Stimulated activated CD4-positive, alpha-beta T cell treated with anti-CD3 and anti-CD28 coated beads, TNF-alpha, amount 100 ng/mL, for 1 hour (primary cell): ENCODE measurements at places on chromosomes 13 and 19.

DNA sequence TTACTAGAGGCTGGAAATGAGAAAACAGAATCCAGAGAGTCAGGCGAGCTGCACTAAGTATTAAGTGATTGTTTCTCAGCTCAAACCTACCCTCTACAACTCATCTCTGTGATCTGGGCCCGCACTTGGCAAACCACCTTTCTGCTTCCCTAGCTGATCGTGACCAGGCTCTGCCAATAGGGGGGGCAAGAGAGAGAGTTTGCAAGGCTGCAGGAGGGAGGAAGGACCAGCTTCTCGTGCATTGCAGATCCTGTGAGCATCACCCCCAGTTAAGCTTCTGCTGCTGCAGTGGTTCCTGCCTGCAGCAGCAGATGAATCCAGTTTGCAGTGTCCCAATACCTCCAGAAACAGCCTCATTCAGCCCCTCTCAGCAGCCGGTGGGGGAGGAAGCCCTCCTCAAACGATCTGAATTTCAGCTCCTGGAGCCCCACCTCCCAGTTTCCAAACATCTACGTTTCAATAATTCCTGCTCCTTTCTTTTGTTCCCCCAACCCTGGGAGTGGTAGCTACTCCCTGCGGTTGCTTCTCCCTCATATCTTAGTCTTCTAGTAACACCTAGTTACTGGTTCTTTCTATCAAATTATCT lies 20.0 kb downstream of the XRCC1 start:
- peak; percentile 66 for DNase-seq

- no peak for DNase-seq
Measured at GRCh38 chr19:6847828-6848200, 39.6 kb upstream of the ADGRE1 start.

- no peak for DNase-seq
Measured at GRCh38 chr19:18449552-18449951, 11.6 kb upstream of the ISYNA1 start.

GRCh38 chr13:36998624-36999041 lies 507 bp downstream of the ALG5 start:
- DNase-seq, result no peak

GRCh38 chr13:77065461-77066147 lies 38.6 kb upstream of the FBXL3 start:
- no peak for DNase-seq

DNA sequence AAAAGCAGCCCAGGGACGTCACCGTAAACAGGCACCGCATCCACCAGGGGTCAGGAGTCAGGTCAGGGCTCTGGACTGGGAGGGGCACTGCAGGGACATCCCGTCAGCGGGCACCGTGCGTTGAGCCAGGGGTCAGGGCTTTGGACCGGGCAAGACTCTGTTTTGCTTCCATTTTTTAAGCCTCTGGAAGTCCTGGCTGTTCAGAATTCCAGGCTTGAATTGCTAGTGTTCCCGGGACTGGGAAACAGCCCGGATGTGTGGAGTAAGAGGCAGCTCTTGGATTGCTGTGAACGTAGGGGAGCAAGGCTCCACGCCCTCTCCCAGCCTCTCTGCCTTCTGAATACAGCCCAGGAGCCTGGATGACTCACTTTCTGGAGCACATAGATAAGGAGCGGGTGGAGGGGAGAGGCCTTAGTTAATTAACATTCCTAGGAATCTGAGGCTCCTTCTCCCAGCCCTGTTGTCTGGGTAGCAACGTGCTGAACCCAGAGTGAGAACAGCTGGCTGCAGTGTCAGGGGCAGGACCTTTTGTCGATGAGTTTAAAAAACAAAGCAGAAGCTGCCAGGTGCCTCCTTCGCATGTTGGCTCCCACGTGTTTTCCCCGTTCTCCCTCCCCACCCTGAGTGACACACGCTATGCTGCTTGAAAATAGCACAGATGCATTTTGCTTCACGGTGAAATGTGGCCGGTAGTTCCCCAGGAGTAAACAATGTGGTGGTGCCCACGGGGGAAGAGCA lies 21.9 kb downstream of the ATP11A start:
- DNase-seq, result no peak

DNA sequence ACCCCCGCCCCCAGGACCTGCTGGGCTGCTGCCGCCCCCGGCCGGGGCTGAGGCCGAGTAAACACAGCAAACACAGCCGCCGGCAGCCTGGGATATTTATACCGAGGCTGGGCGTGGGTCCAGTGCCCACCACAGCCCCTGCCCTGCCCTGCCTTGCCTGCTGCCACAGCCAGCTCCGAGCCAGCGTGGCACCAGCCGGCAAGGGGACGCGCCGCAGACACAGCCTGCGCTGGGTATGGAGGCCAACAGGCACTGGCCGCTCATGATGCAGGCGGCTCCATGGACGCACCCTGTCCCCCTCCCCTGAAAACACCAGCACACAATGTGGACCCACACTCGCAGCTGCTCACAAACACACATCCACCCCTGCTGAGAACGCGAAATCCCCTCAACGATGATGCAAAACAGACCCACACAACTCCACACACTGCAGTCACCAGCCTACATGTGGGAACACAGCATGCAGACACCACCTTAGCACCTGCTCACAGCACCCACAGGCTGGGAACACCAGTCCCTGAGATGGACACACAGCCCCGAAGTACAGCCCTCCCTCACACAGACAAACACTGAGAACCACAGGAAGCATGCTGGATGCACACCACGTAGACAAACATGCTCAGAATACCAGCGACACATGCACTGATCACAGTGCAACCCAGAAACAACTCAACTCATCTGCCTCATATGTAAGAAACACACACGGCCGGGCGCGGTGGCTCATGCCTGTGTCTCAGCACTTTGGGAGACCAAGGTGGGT lies 16.2 kb downstream of the CCDC97 start:
- DNase-seq, result no peak

GRCh38 chr19:33175886-33176669 lies 18.1 kb upstream of the LRP3 start:
- no peak for DNase-seq

GRCh38 chr19:54684527-54684926 lies 21.7 kb downstream of the LILRB4 start:
- DNase-seq, result no peak

DNA sequence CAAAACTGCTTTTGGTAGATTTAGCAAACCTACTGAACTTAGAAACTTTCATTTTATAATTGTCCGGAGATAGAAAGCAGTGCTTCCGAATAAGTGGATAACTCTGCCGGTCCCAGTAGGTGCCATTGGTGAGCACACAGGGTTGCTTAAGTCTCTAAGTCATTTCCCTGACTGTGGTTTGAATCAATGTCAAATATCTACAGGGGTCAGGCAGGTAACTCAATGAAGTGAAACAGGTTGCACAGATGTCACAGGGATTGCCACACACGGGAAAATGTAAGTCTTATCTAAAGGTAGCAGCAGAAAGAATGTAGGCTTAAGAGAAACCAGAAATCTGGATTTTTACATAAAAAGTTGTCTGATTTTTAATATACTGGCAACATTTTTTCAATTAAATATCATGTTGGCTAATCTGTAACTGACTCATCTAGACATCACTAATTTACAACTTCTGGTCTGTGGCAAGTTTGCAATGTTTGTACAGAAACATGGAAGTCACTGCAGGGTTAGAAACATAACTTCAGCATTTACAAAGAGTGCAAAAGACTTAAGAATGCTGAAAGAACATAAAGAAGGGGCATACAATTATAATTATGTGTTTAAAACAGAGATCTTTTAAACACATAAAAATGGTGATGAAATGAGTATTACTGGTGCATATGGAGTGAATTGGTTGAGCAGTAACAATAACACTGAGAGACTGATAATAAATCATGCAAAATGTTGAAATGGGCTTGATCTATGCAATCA lies 14.3 kb upstream of the LRRC63 start:
- DNase-seq, result no peak

- no peak for DNase-seq
Measured at GRCh38 chr13:90389537-90389936, 958.0 kb upstream of the MIR17HG start.

DNA sequence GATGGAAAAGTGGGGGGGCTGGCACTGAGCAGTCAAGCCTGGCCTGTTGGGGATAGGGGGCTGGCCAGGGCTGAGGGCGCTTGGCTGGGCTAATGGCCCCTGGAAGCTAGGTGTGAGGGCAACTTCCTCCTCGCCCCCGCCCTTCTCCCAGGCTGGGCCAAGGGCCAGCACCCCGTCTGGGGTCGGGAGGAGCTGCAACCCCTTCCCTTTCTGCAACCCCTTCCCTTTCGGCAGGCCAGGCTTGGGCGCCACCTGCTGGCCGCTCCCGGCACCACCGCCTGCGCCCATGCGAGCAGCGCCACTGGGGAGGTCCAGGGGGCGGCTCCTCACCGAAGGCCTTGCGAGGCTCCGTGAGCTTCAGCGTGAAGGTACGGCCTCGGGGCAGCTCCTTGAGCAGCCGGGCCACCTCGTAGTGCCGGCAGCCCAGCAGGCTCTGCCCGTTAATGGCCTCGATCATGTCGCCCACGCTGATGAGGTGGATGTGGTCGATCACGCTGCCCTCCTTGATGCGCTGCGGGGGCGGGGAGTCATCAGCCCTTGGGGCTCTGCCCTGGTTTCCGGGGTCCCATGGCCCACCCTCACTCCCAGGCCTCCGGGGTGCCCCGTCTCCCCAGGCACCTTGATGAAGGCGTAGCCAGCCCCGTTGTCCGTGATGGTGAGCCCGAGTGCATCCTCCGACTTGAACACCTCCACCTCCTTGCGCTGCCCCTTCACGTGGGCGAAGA lies 5.0 kb upstream of the PTGER1 start:
- DNase-seq, result peak; percentile 63

DNA sequence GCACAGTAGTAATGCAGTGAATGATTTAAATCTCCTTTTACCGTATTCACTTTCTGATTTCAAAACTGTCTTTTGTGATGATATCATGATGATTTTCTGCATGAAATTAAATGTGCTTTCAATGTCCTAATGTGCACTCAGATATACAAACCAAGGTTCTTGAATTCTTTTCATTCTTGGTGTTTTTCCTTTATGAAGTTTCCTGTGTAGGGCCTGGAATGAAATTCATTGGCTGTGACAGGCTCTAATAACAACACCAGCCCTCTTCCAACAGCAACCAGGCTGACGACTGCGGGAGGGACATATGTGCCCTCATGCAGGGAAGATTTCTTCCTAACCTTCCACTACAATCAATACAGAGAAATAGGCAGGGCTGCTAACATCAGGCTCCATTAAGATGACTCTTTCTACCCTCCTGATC lies 1052.0 kb downstream of the DIAPH3 start:
- no peak for DNase-seq

- DNase-seq, result no peak
Measured at GRCh38 chr13:67048084-67048820, 181.9 kb downstream of the PCDH9 start.

GRCh38 chr13:28495538-28496187 lies 735 bp upstream of the FLT1 start:
- no peak for DNase-seq

GRCh38 chr13:34571716-34572115 lies 370.4 kb upstream of the NBEA start:
- no peak for DNase-seq

GRCh38 chr19:2045501-2046045 lies 5.5 kb downstream of the MKNK2 start:
- no peak for DNase-seq

- DNase-seq, result no peak
Measured at GRCh38 chr13:62510906-62511655, 1095.4 kb upstream of the PCDH20 start.

DNA sequence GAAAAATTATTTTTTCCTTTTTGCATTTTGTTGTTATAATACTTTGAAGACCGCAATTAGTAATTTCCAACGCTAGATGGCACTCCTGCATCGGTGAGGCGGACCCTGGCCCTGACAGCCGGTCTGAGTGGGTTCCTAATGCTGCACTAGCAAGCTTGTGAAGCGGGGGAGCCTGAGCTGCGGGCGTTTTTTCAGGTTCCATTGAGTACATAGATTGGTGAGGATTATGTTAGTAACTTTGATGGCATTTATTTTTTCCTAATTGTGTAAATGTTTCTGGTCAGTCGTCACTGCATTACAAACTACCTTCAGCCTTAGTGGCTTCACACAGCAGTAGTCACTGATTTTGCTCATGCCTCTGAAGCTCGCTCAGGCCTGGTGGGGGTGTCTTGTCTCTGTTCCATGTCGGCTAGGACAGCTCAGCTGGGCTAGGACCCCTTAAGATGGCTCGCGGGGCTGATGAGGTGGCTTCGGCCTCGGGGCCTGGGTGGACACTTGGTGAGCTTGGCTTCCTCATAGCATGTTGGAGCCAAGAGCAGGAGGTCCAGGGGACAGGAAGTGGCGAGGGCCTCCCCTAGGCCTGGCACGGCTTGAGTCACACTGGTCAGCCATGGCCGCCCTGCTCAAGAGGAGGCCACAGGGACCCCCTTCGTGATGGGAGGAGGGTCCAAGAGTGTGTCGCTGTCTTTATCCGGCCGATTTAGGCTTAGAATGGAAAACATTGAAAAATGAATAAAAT lies 25.0 kb downstream of the ERCC5 start:
- no peak for DNase-seq

GRCh38 chr19:40596608-40597328 lies 4.4 kb upstream of the LTBP4 start:
- no peak for DNase-seq

DNA sequence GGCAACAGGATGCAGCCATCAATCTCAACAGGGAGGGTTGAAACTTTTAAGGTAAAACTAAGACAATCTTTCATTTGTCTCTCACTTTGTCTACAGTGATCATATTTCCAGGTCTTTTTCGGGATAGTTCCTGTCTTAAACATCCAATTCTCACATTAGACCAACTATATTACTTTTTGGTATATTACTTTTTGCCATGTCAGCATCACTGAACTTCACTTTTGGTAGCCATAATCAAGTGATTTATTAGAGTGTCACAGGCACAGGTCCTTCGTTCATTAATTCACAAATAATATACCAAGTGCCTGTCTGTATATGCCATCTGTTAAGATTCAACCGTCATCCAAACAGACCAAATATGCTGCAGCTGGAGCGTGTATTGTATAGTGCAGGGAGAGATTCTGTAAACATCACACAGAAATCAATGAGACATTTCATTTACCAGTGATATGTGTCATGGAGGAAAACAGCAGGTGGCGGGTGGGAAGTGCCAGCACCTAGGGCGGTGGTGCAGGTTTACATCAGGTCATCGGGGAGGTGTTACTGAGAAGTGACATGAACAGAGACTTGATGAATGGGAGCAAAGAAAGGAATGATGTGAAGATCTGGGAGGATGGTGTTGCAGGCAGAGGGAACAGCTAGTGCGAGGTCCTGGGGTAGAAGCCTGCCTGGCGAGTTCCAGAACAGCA lies 24.9 kb downstream of the ARHGEF7 start:
- DNase-seq, result no peak
